ENCODE measurements at places on chromosomes 1 and 21. TPM values are rescaled to one million over a fixed set of nuclear protein-coding genes. Genes with fewer than 3 reads are reported as not detected.

ST6GALNAC5 gene
- 3.4 TPM for total RNA-seq

FOXO6 gene
- not detected for total RNA-seq

SH2D2A gene
- 0.28 TPM for total RNA-seq

ERICH3 gene
- not detected for total RNA-seq

PRAMEF1 gene
- not detected for total RNA-seq

TNFRSF4 gene
- not detected for total RNA-seq

GRCh38 chr1:3166206-3166918 is 97.4 kb downstream of the PRDM16 start:
- DNase-seq, result no peak

DNA sequence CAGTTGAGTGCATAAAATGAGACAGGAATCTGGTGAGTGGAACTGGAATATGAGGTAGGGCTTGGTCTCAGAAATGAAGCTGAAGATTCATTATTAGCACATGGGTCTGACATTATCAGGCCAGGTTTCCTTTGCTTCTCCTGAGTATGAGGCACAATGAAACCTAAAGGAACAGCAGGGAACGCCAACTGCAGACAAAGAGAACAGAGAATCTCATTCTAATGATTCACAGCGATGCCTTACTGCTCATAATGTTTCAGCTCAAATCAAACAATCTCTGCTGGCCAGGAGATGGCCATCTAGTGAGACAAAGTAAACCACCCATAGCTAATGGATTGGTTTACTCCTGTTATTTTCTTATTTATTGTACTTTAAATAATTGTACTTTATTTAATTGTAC is 133.5 kb downstream of the C1orf21 start:
- DNase-seq, result no peak

DNA sequence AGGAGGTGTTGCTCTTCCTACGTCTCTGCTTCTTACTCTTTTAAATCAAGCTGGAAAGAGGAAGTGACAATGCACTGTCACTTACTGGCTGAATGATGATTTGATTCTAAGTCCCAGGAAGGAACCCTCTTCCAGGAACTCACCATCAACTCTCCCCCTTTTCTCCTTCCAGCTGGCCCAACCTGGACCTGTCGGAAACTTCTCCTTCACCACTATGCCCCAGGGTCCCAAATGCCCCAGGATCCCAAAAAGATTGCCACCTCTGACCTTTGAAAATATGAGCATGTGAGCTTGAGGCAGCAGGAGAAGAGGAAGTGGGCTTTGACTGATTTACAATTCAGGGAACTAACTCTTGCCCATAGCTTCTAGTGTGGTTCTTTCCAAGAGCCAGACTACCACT is 5.3 kb upstream of the ADAMTS5 start:
- no peak for DNase-seq

DNA sequence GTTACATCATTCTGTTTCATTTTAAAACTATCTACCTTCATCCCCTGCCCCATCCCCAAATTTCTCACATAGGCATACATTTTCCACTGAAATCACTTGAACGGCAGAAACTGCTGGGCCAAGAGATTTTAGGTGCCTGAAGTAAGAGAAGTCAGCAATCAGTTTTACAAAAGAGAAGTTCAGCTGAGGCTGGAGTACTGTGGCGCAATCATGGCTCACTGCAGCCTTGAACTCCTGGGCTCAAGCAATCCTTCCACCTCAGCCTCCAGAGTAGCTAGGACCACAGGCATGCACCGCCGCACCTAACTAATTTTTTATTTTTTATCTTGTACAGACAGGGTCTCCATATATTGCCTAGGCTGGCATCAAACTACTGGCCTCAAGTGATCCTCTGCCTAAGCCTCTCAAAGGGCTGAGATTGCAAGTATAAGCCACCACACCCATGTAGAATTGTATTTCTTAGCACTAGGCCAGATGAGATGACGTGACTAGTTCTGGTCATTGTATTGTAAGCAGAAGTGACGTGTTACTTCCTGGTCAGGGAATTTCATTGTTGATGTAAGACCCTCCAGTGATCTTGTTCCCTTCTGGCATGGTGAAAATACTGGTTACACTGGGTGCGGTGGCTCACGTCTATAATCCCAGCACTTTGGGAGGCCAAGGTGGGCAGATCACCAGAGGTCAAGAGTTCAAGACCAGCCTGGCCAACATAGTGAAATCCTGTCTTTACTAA is 7.1 kb downstream of the BECN2 start:
- peak; percentile 5 for DNase-seq

DNA sequence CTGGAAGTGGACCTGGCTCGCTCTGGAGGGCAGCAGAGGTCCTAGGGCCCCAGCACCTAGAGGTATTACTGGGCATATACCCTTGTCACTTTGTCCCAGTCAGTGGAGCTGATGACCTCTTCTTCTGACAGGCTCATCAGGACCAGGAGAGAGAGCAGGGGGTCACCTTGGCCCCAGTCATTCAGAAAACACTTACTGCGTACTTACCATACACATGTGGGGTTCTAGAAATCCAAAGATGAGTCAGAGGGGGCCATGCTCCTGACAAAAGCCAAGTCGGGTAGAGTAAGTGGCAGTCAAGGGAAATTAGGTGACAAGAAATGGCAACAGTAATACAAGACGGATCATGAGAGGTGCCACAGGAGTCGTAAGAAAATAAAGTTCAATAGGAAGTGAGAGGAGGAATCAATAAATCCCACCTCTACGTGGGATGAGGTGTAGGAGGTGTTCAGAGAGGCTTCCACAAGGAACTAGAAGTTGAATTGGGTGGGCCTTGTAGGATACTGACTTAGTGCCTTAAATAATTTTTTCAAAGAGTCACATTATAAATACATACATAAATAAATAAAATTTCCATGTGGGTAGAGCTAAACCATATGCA is 6.8 kb downstream of the KCNC4 start:
- DNase-seq, result no peak

DNA sequence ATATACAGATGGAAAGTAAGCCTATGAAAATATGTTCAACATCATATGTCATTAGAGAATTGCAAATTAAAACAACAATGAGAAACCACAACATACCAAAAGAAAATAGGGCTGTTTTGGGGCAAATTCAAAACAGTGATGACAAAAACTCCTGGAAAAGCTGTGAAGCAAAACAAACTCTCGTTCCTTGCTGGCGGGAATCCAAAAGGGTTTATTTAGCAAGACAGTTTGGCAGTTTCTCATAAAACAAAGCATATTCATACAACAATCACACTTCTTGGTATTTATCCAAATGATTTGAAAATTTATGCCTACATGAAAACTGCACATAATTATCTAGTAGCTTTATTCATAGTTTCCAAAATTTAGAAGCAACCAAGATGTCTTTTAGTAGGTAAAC is 44.4 kb downstream of the COL11A1 start:
- DNase-seq, result no peak

GRCh38 chr1:167064621-167065020 is 25.6 kb downstream of the GPA33 start:
- DNase-seq, result no peak

GRCh38 chr1:93434088-93434487 is 13.8 kb upstream of the FNBP1L start:
- DNase-seq, result no peak

DNA sequence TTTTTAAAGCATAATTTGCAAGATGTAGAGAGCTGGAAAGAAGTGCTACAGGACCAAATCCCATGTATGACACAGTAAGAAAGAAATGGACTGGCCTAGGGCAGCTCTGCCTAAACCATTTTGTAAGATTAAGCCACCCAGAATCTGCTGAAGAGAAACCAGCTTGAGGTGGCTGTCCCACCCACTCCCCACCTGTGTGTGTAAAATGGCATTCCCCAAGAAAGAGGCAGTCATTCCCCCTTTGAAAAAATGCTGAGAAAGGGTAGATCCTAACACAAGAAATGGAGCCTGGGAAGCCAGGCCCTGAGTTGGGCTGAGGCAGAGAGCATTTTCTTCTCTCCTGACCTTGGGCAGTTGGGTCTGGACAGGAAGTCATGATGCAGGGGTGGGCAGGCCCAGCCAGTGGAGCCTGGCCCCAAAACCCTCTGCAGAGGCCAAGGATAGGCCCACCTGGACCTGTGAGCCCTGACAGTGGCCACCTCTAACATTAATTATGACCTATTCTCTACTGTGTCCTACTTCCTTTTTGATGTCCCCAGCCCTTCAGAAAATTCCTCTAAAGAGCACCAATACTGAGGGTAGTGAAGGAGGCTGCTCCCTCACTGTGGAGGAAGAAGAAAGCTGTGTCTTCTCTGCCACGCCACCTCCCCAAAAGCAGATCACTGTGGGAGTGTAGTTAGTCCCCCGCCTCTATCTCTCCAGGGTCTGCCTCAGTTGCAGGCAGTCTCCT is 94.0 kb downstream of the EDEM3 start:
- no peak for DNase-seq

DNA sequence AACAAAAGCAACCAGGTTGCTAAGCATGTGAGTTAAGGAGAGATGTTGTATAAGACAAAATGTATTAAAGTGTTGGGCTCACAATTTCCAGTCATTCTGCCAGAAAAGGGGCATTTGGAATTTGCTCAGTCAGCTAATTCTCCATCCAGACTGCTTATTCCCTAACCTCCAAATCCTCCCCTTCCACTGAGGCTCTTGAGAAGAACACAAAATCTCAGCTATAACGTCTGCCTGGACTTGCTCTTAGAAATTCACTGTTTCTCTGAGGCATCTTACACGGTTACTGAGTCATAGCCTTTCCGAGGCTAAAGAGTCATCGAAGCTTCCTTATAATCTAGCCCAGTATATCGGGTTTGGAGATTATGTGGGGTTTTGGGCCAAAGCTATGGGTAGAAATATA is 548.2 kb upstream of the ADGRL4 start:
- peak; percentile 2 for DNase-seq

DNA sequence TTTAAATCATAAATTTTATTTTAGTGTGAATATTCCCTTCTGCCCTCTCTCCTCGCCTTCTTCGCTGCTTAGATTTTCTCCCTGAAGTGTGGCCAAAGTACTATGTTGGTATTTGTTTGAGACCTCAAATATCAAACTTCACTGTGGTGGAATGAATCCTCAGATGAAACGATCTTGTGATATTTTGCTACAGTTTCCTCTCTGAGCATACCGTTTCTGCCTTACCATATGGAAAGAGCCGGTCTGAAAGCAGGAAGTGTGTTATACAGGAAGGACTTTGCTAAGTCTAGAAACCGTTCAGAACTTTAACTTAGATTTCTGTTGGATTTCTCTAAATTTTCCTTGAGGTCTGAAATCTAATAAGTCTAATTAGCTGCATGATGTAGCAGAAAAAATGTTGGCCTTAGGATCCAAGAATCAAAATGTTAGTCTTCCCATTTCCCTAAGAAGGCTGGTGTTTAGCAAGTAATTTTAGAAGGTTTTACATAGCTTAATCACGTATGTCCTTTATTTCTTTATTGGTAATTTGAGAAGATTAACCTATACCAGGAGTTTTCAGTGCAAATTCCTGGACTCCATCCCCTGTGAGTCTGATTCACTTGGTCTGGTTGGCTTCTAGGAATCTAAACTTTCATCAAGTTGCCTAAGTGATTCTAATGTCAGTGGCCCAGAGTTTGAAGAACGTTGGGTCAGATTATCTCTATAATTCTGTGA is 30.7 kb downstream of the SDCCAG8 start:
- peak; percentile 63 for DNase-seq

DNA sequence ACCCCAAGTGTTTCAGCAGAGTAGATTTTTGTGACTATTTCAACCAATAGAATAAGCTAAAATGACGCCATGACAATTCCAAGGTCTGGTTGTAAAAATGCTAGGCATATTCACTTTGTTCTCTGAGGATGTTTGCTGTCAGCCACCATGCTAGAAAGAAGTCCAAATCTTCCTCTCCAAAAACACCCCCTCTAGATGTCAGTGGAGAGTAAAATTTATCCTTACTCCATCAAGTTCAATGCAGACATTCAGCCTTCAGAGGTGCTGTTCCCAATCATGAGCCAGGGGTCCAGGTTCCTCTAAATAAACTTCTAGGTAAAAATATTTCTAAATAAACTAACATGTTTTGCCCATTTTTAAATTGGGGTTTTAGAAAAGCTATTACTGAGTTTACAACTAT is 395.4 kb upstream of the ADAMTS5 start:
- DNase-seq, result no peak

DNA sequence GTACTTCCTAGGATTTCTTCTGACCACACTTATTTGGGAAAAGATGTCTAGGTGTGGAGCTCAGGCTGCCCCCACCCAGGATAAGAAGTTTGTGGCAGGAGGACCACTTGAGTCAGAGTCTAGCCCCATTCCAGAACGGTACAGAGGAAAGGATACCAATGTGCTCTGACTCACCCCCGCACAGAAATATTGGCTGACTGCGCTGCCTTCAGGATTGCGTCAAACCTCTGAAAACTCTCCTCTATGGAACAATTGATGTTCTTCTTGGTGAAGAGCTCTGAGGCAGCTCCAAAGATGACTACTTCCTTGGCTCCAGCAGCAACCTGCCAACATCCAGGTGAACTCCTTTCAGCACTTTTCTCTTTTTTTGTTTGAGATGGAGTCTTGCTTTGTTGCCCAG is 11.2 kb downstream of the HMGCL start:
- peak; percentile 20 for DNase-seq

- DNase-seq, result no peak
These were observed 81.4 kb downstream of the CYYR1 start for GRCh38 chr21:26491663-26492062.
